Activated CD4-positive, CD25-positive, alpha-beta regulatory T cell treated with anti-CD3 and anti-CD28 coated beads, Interleukin-2, amount 50 U/mL, for 16 hours (primary cell): ENCODE measurements at places on chromosomes 3 and 15.

DNA sequence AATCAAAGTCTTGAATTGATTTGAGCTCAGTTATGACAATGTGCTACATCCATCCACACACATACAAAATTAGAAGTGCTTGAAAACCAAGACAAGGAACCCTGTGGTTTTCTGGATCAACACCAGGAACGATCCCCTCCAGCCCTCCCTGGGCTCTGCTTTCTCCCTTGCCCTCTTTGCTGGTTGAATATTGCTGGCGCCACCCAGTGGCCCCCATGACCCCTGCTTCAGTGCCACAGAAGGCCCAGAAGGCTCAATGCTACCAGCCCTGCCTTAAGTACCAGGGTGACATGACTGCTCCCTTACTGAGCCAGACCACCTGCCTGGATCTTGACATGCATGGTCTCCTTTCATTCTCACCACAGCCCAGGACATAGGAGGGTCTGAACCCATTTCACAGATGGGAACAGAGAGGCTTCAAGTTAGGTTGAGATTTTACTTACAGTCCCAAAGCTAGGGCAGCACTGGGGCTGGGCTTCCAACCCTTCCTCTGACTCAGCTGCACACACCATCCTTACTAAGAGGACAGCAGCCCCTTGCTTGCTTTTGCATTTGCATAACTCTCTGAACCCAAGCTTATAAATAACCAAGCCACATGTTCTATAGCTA is 15.0 kb downstream of the IL12A start:
- DNase-seq = no peak

GRCh38 chr3:119628390-119628789 is 30.7 kb downstream of the PLA1A start:
- peak; percentile 9 for DNase-seq

DNA sequence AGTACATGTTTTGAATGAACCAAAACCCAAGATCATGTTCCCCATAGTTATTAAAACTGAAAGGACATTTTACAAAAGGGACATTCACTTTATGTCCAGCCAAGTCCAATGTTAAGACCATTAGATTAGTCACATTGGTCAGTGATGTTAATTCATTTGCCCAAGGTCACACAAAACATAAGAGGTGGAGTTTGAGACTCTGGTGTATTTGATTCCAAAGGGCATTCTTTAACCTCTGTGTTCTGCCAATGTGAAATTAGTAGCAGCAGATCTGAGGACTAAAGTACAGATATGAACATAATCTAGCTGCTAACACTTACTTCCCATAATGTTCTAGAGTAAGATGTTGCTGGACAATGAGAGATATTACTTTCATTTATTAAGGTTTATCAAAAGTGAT is 425.6 kb downstream of the TUSC7 start:
- no peak for DNase-seq

GRCh38 chr3:195257454-195258448 is 13.2 kb downstream of the XXYLT1 start:
- no peak for DNase-seq

DNA sequence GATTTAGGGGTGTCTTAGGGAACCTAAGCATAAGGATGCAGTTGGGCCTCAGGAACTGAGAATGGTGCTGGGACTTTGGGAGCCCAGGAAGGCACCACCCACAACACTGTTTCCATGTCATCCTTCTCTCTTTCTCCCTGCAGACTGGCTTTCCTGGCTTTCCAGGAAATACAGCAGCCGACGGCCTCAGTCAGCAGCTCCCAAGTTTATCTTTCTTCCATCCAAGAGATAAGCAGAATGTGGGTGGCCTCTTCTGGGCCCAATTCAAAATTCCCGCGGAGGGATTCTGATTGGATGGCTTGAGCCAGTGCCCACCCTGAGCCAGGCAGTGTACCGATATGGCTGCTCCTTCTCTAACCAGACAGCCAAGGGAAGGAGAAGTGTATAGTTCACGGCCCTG is 4.5 kb upstream of the CLN6 start:
- DNase-seq = no peak

DNA sequence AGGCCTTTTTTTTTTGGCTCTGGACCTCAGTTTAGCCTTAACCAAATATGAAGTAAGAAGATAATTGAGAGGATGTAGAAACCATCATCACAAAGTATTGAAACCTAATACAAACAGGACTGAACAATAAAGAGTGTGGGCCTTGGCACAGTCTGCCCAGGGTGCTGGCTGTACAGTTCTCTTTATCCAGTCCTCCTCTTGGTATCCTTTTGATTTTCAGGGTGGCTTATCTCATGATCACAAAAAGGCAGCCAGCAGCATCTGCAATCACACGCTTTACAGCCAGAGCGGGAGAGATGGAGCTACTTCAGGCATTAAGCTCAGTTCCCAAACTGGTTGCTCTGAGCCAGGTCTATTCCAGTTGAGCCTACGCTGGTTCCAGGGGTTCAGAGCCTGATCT is 239.7 kb downstream of the RPLP1 start:
- DNase-seq = no peak

DNA sequence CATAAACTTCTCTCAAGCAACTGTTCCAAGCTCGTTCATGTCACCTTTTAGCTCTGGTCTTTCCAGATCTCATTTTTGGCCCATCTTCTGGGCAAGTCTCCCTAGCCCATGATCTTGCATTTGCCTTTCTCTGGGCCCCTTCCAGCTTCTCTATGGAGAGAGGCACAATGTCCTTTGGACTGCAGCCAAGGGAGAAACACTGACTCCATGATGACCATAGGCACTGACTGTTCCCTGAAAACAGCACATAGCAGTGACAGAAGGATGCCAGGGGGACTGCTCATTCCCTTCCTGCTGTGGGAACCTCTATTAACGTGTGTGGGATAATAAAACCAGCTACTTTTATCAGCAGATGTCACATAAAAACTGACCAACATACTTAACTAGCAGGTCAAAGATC is 60.3 kb downstream of the STRIT1 start:
- no peak for DNase-seq

GRCh38 chr3:15325228-15325627 is 7.2 kb downstream of the SH3BP5 start:
- DNase-seq = no peak

DNA sequence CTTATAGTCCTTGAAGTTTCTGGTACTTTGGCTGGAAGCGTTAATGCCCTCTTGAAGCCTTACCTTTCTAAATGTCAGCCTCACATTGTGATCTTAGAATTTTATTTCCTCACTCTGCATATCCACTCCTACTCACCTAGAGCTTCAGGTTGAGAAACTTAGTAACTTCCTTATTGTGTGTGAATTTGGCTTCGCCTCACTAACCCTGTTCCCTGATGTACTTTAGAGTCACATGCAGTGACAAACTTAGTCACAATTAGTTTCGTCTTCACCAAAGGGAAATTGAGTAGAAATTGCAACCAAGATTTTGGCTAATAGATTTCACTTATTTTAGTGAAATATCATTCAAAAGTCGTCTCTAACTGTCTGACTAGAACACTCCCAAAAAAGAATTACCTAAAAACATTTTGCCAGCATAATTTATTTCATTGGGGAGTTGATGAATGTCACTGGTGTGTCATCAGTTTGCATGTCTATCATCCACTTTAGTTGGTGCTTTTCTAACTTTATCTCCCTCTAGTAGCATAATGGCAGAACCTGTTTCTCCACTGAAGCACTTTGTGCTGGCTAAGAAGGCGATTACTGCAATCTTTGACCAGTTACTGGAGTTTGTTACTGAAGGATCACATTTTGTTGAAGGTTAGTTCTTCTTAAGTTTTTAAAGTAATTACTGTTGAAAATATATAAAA is 960 bp downstream of the MFN1 start:
- no peak for DNase-seq

GRCh38 chr3:31235062-31235700 is 297.5 kb upstream of the STT3B start:
- no peak for DNase-seq

GRCh38 chr15:25742041-25742730 is 120.9 kb downstream of the ATP10A start:
- no peak for DNase-seq

DNA sequence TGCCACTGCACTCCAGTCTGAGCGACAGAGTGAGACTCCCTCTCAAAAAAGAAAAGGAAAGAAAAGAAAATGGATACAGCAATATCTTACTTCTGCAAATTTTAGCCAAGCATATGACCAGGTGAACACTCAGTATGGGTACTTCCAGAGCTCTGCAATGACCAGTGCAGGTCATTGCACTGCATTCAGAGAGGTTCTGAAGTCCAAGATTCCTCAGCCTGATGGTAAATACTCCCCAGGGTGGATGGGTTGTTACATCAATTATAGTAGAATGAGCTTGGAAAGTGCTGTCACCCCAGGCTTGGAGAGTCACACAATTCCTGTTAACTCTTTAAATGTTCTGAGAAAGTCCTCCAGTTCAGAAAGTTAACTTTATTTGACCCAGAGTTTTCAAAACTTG is 103.7 kb downstream of the RPLP1 start:
- no peak for DNase-seq

DNA sequence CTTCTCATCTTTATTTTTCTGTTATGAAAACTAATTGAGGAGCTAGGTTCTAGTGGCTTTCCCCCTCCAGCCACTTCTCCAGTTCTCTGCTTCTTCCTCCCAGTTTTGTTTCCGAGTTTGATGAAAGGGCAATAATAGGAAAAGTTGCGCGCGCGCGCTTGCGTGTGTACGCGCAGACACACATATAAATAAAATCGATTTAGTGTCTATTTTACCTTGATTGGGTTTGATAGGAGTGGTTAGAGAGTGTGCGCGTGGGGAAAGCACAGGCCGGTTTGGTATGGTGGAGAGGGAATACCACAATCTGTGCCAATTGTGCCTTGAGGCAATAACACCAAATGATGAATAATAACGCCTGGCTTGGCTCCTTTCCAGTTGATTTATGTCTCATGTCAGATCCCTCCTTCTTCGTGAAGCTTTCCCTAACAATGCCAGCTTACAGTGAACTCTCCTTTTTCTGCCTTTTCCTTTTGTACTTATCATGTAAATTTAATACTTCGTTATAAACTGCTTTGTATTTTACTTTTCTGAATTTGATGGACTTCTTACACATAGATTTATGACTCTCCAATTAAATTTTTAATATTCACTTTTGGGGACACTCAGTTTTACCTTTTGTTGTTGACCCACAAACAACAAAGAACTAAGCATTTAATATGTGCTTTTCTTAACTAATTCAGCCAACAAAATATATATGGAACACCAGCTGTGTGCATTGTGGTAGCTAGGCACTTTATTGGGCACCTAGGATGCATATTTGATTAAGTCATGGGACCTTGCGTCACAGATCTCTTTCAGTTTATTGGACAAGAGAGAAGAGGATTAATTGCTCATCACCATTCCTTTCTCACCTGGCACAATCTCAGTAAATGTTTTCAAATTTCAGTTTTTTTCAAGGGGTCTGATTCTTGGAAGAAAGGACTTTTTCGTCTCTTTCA is 1.7 kb downstream of the TIPARP start:
- no peak for DNase-seq

GRCh38 chr3:161556533-161556932 is 59.9 kb downstream of the OTOL1 start:
- DNase-seq = no peak

DNA sequence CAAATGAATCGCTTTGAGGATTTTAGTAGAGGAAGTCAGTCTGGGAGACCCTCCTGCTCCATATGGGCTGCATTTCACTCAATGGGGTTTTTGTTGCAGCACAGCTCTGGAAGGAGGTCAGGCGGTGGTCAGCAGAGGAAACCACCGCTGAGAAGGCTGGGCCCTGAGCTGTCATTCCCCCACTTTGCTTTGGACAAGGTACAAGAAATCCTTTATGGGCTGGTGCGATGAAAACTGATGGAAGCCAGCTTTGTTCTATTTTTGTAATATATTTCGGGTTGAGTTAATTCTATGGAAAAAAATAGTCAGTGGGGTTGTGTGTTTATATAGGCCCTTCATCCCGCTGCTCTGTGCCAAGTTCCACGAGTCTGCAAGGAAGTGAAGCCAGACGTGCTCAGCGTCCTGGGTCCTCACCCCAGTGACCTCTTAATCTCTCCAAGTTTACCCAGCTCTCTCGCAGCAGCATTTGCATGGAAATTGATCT is 157.1 kb upstream of the TMC3 start:
- DNase-seq = no peak

GRCh38 chr3:156388497-156389448 is 166.1 kb downstream of the SSR3 start:
- no peak for DNase-seq

DNA sequence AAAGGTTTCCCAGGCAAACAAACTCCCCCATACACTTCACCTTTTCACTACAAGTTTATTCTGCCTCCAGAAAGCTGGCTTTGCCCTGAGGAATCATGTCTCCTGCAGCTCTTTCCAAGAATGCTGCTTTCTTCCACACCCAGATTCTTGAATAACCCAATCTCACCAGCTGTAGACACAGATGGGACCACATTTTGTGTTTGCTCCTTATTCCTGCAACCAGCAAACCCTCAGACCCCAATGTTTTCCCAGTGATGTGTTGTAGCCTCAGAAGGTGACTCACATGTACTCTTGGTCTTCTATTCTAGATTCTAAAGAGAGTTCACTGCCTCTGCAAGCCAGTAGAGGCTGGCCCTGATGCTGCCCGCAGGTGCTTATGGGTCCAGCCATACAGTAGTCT is 23.6 kb upstream of the TRIM59 start:
- DNase-seq = no peak

GRCh38 chr3:8154617-8155016 is 347.0 kb upstream of the LMCD1 start:
- DNase-seq = no peak

DNA sequence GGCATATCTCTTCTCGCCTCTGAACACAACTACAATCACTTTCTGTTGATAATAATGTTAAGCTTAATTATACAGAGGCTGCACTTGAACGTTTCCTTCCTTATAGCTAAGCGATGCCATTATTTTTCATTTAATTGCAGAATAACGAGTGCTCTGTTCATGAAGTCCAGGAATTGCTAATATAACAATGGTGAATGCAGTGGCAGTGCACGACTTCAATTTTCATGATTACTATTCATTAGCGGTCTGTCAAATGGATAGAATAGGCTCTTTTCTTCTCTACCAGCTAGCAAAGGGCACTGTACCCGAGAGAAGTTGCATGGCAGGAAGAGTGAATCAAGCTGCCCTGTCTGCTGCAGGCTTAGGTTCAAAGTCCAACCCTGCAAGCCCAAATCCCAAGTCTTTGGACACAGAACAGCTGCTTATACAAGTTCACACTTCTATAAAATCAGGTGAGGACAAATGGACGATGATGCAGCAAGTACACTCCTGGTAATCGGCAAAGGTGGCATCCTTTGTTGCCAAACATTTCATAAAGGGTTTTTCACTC is 75.6 kb downstream of the PDZRN3 start:
- no peak for DNase-seq

- no peak for DNase-seq
Observed at GRCh38 chr15:61889706-61890105, 170.5 kb downstream of the VPS13C start.

GRCh38 chr3:23565041-23565775 is 240.5 kb upstream of the UBE2E1 start:
- DNase-seq = no peak

DNA sequence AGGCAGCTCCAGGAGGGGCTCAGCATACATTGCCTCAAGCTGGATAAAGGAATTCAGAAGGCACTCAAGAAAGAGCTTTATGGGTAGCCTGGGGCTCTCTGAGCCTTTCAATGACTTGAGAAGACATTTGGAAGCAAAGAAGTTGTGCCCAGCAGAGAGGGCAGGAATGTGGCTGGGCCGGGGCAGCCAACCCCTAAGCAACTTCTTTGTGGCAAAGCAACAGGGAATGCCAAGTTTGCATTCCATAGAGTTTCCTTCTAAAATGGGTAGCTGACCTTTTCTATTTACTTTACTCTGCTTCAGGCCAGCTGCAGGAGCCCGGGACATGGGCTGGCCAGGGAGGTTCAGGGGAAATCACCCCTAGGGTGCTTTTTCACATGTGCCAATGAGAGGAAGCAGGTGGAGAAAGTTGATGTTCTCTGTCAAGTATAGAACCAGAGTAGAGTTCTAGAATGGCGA is 45.6 kb downstream of the CCDC12 start:
- no peak for DNase-seq
